ENCODE measurements at places on chromosomes 1 and 21.

GRCh38 chr1:119806489-119806888 lies 4.8 kb downstream of the REG4 start:
- DNase-seq: no peak

DNA sequence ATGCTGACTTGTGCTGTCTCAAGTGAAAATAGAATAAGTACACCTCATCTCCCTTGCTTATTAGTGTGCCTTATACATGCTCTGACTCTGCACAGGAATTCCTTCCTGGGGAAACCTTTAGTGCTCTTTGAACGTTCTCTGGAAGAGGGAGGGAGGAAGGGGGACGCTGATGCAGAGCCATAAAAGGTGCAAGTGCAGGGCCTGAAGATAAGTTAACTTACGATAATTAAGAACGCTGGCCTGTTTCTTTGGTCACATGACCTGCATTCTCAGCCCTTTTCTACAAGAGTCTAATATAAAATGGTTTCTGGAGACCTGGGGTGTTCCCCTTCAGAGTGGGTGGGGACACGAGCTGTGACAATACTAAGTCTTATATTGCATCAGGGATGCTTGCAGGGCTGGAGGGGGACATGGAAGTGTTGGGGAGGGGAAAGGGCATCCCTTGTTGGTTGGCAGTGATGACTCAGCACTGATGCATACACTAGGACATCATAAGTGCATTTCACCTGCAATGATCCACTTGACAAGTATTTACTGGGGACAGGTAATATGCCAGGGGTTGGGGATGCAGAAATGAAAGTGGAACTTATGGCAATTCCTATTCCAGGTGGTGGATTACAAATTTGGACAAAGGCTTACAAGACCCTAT lies 26.3 kb upstream of the KIAA0040 start:
- no peak for DNase-seq

DNA sequence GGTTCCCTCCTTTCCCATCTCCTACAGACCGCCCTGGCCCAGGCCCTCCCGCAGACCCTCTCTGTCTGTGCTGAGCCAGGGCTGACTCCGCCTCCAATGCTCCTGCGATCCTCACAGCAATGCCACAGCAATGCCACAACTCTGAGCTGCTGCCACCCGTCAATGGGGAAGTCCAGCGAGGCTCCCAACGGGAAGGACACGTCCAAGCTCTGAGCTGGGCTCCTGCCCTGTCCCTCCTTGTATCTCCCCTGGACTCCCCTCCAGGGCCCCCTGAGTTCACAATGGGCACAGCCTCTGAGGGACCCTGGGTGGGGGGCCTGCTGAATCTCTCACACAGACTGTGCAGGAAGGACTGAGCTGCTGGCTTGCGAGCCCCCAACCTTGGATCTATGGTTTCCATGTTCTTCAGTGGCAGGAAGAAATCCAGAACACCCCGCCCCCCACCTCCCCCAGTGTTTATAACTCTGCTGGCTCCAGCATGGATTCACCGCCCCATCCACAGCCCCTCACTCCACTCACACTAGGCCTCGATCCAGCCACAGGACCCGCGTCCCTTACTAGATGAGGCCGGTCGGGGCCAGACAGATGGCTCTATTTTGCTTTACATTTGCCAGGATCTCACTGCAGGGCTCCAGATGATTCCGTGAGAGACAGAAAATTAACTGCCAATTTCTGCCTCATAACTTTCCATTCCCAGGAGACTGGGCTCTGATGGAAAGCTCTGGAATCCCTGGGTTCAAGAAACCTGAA lies 338.0 kb downstream of the MATN1 start:
- no peak for DNase-seq

- no peak for DNase-seq
Measured at GRCh38 chr21:37075214-37075770, 2.2 kb downstream of the TTC3 start.

DNA sequence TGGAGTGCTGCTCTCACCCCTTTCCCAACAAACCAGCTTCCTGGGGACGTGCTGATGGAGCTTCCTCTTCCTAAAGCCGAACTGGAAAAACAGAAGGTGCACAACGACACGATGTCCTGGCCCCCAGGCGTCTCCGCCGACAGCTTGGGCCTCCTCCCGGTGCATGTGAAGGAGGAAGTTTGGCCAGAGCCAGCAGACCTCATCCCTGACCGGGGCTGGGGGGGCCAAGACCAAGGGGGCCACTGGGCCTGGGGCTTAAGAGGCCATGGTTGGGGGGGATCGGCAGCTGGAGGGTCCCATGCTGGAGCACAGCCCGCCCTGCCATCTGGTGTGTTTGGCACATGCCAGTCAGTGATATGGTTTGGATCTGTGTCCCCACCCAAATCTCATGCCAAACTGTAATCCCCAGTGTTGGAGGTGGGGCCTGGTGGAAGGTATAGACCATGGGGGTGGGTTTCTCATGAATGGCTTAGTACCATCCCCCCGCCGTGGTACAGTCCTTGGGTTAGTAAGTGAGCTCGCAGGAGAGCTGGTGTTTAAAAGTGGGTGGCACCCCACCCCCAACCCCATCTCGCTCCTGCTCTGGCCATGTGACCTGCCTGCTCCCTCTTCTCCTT lies 6.4 kb downstream of the HES4 start:
- no peak for DNase-seq

DNA sequence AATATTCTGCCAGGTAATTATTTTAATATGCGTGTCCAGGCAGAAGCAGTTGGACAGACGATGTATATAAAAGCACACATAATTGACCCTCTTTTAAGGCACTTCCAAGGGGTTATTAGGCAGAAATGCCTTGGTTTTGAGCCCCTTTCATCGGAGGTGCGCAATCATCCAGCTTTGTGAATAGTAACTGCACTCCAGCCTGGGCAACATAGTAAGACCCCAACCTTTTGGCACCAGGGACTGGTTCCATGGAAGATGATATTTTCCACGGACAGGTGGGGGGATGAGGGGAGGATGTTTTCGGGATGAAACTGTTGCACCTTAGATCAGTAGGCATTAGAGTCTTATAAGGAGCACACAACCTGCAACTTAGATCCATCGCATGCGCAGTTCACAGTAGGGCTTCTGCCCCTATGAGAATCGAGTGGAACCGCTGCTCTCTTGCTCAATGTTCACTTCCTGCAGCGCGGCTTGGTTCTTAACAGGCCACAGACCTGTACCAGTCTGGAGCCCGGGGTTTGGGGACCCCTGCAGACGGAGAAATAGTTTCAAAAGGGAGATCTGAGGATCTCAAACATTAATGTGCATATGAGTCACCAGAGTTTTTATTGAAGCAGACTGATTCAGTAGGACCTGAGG lies 1.8 kb upstream of the MCOLN2 start:
- DNase-seq: peak; percentile 1

GRCh38 chr1:180277476-180278193 lies 47.6 kb downstream of the LHX4 start:
- no peak for DNase-seq

- DNase-seq: no peak
Measured at GRCh38 chr1:221302357-221302756, 423.1 kb downstream of the HLX start.

- peak; percentile 6 for DNase-seq
Measured at GRCh38 chr1:56229186-56229585, 350.2 kb downstream of the PLPP3 start.

GRCh38 chr21:40947713-40948112 lies 100.8 kb upstream of the DSCAM start:
- no peak for DNase-seq

GRCh38 chr1:22487781-22488180 lies 36.1 kb downstream of the ZBTB40 start:
- peak; percentile 90 for DNase-seq

DNA sequence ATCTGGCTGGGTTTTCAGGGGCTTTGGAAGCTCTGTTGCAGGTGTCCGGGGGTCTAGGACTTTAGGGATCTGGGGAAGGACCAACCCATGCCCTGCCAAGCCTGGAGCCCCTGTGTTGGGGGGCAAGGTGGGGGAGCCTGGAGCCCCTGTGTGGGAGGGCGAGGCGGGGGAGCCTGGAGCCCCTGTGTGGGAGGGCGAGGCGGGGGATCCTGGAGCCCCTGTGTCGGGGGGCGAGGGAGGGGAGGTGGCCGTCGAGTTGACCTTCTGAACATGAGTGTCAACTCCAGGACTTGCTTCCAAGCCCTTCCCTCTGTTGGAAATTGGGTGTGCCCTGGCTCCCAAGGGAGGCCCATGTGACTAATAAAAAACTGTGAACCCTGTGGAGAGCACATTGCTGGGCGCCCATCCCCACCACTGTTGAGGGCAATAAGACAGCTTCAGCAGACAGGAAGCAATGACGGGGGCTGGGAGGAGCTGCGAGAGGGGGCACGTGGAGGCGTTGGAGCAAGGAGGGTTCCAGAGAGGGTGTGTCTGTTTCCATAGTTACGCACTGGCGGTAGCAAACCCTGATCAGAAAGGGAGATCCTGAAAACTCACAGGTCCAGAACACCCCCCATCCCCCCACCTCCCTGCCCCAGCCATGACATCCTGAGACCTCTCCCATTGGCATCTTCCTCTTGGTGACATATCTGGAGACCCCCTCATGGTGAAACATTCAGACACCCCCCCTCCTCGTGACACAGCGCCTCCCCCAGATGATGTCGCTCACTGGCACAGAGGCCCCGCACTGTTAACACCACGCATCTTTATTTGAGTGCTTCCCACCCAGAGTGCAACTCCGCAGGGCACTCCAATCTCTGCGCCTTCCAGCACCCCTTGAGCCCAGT lies 8.4 kb downstream of the MYBPH start:
- peak; percentile 15 for DNase-seq

DNA sequence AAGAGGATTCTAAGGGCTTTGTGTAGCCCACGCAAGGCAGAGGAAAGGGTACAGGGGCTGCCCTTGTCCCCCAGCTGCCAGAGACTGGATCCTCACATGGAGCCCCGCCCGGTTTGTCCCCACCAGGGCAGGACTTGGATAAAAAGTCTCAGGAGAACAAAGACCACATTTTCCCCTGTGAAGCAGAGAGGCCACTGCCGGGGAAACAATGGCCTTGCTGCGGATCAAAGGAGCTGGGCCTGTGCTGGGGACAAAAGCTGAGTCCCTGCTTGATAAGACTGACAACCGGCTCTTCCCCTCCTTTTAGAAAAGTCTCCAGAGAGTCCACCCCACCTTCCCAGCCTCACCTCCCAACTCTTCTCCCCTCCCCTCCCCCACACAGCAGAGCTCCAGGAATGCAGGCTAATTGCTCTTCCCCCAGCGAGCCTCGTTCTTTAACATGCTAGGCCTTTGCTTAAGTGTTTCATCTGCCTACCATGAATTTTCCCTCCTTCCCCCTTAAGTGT lies 142.4 kb downstream of the PLPP3 start:
- DNase-seq: no peak

- DNase-seq: peak; percentile 48
Measured at GRCh38 chr1:63915121-63915520, 141.3 kb downstream of the ROR1 start.

- DNase-seq: no peak
Measured at GRCh38 chr1:167016100-167016750, 27.1 kb downstream of the MAEL start.

GRCh38 chr1:118990513-118991152 lies 2.5 kb upstream of the TBX15 start:
- DNase-seq: no peak

DNA sequence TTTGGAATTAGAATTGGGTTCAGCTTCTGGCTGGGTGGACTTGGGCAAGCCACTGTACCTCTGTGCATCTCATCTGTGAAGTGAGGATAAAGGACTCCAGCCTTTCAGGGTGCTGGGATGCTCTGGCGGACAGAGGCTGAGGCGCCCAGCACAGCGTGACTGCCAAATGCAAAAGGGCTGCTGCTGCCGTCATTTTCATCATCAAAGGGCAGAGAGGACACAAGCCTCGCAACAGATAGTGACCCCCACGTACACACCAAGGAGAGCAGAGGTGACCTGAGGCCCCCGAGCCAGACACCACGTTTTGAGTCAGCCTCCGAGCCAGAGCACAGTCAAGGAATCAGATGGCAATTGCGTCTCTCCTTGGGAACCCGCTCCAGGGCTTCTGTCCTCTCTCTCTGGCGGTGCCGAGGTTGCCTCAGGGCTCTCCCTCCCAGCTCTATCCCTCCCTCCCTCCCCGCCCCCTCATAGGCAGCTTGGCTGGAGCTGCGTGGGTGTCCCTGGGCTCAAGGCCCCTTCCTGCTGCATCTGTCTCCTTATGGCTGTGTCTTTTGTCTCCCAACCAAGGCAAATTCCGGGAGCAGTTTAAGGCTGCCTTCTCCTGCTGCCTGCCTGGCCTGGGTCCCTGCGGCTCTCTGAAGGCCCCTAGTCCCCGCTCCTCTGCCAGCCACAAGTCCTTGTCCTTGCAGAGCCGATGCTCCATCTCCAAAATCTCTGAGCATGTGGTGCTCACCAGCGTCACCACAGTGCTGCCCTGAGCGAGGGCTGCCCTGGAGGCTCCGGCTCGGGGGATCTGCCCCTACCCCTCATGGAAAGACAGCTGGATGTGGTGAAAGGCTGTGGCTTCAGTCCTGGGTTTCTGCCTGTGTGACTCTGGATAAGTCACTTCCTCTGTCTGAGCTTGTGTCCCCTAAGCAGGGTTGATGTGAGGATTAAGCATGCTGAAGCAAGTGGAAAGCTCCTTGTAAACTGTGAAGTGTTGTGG lies 9.0 kb downstream of the HCRTR1 start:
- DNase-seq: peak; percentile 79

- no peak for DNase-seq
Measured at GRCh38 chr1:31142406-31142805, 76.9 kb upstream of the PUM1 start.

GRCh38 chr21:15732290-15732995 lies 2.7 kb downstream of the USP25 start:
- DNase-seq: peak; percentile 74

DNA sequence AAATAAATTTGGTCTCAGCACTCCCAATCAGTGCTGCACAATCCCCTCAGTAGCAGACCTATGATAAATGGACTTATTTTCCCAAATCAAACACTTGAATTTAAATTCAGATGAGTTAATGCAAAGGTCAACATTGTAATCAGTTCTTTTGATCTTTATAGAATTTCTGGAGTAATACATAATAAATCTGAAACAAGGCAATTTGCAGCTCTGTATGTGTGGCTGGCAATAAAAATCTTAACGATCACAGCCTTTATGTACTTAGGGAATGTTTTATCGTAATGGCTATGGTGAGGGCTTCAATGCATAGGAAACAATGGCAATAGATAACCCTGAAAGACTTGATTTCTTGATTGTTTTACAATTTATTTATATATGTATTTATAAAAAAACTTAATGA lies 91.4 kb downstream of the GPATCH2 start:
- DNase-seq: no peak

DNA sequence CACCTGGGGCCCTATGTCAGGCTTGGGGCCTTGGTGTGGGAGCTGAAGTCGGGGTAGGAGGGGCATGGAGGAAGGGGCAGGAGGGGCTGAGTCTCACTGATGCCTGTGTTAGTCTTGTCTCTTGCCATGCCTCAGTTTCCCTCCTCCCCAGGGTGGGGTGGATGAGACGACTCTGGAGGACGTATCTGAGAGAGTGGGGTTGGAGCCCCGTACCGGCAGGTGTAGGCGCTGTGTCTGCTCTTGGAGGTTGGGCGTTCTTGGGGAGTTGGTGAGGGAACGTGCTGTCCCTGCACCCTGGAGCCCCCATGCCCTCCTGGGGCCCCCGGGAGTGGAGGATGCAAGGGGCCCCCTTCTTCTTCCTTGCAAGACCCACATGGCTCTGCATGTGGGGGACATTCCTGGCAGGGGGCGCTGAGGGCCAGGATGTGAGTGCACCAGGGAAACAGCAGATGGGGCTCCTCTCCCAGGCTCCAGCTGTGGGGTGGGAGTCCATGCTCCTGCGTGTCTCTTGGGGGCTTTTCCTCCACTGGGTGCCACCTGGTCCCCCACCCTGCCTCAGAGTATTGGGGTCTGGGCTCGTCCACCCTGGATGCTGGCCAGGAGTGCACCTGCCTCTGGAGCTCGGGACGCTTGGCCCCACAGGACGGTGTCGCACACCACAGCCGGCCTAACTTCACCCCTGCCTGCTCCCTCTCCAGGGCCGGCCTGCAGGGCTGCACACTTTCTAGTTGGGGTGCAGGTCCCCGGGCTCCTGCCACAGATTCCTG lies 1.4 kb upstream of the TNFRSF14 start:
- DNase-seq: no peak
